HFFc6 (cell line): ENCODE measurements at places on chromosomes 12 and 14.

DNA sequence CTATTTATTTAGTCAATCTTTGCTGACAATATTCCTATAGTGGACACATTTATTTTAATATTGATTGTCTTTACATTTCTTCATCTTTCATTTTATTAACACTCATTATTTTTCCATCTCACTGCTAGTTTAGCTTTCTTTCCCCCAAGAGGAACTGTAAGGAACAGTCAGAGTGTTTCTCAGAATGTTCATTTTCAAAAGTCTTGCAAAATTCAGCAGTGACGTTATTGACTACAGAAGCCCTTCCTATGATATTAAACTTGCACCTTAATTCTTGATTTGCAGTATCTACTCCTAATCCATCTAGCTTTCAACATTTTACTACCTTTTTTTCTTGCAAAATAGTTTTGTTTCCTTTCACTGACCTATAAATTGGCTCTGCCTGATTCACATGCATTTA lies 13.0 kb downstream of the CLEC2B start:
- no peaks in the 10 kb centered on the region for H3K4me1 ChIP-seq
- DNase-seq = no peak
- no peaks in the 10 kb centered on the region; the same call in 1 of the 2 replicates for H3K27me3 ChIP-seq
- no peak overlapping the region for H3K4me3 ChIP-seq
- no peaks in the 10 kb centered on the region for H3K36me3 ChIP-seq
- no peak overlapping the region for H3K27ac ChIP-seq

GRCh38 chr12:54421175-54421878 lies 2.3 kb upstream of the ITGA5 start:
- H3K27ac ChIP-seq = peak overlapping the region; percentile 90
- peak; percentile 39 for DNase-seq
- H3K36me3 ChIP-seq = peaks cover 12% of the 10 kb centered on the region
- H3K27me3 ChIP-seq = peaks cover 2% of the 10 kb centered on the region
- peak overlapping the region; percentile 25; the same call in 1 of the 2 replicates for H3K4me3 ChIP-seq

- DNase-seq = no peak
- H3K36me3 ChIP-seq = peaks cover 13% of the 10 kb centered on the region
- peaks cover 31% of the 10 kb centered on the region for H3K4me1 ChIP-seq
- H3K4me3 ChIP-seq = no peak overlapping the region
- no peak overlapping the region for H3K27ac ChIP-seq
Measured at GRCh38 chr12:124852329-124852831, 11.3 kb downstream of the SCARB1 start.

- no peak for DNase-seq
- H3K4me3 ChIP-seq = no peak overlapping the region
- no peak overlapping the region for H3K27ac ChIP-seq
- no peaks in the 10 kb centered on the region for H3K4me1 ChIP-seq
- peaks cover 57% of the 10 kb centered on the region for H3K27me3 ChIP-seq
- H3K36me3 ChIP-seq = no peaks in the 10 kb centered on the region
Measured at GRCh38 chr14:91332171-91332985, 85.2 kb downstream of the CCDC88C start.

- DNase-seq = no peak
- peaks cover 6% of the 10 kb centered on the region; the same call in 1 of the 2 replicates for H3K4me1 ChIP-seq
- no peak overlapping the region; the same call in 1 of the 2 replicates for H3K4me3 ChIP-seq
- H3K27me3 ChIP-seq = peaks cover 17% of the 10 kb centered on the region
- no peak overlapping the region for H3K27ac ChIP-seq
- H3K36me3 ChIP-seq = no peaks in the 10 kb centered on the region
Measured at GRCh38 chr14:91264151-91265150, 19.9 kb upstream of the GPR68 start.
